Naive thymus-derived CD8-positive, alpha-beta T cell (primary cell): ENCODE measurements at places on chromosomes 7 and 10. TPM values are rescaled to one million over a fixed set of nuclear protein-coding genes. Genes with fewer than 3 reads are reported as not detected.

GRCh38 chr7:129845972-129846327 is 106.8 kb downstream of the UBE2H start:
- DNase-seq: no peak

- DNase-seq: no peak
These were observed 458.8 kb downstream of the RPS24 start for GRCh38 chr10:78492424-78492823.

DNA sequence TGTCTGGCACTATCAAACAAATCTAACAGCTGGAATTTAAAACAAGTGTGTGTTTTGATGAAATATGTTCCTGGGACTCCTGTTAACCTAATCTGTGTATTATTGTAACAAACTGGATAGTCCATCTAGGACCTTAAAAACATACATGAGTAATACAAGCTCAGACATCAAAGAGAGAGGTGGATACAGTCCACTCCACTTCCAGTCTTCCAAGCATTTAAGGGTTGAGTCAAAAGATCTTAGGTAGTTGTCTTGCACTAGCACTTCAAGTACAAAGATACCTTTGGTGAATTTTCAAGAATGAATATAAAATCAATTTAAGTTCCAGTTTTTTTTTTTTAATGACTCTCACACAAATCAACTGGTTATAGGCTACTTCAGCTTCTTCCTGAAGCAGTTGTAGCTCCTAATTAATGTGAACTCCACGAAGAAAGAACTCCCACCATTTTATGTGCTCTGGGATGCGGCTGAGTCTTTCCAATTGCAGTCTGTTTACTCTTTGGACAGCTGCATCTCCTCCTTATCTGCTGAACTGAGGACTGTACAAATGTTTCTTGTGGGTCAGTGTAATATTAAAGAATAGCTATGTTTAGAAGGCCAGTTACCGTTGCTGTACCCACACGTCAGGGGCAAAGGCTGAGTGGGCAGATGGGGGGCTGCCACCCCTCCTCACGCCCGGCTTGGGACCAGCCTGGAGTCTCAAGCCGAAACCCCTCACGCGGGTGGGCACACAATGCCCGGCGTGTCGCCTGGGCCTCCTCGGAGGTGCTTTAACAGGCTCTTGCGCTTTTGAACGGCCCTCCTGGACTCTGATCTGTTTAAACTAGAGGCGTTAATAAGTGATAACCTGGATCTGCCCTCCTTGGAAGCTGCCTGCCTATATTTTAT is 2.9 kb upstream of the IGF2BP3 start:
- no peak for DNase-seq

DNA sequence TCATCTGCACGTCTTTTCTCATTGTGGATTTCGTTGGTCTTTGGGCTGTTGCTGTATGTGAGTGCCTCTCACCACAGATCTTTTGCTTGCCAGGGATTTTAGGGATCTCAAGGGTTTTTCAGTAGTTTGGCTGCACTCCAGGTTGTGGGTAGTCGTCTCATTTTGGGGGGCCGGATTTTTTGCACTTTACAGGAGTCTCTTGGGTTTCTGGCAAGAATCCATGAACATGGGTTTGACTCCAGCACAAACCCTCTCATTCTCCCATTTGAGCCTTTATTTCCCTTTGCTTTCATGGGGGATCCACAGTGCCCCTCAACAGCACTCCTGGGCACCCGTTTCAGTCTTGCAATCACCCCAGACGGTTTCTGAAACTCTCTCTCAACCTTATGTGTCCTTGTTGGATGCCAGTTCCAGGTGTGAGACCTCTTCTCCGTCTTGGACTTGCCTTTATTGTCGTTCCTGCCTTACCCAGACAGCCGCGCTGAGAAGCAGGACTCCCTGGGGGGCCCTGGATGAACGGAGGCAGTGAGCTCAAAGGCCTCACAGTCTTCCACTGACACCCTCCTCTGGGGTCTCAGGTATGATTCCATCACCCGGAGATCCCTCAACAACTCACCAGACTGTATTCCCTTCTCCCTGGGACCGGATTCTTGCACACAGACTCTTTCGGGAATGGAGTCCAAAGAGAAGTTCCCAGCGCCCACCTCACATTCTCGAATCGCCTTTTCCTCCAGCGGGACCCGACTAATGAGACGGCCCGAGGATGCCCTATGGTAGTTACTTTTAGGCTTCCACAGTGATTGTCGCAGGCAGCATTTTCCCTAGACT is 18.8 kb upstream of the ZNF273 start:
- no peak for DNase-seq

GRCh38 chr7:95578299-95578855 is 17.9 kb downstream of the PDK4 start:
- DNase-seq: no peak

- no peak for DNase-seq
These were observed 356.8 kb downstream of the CCSER2 start for GRCh38 chr10:84685047-84685660.

- DNase-seq: no peak
These were observed 22.3 kb upstream of the ARHGAP22 start for GRCh38 chr10:48626986-48627731.

DNA sequence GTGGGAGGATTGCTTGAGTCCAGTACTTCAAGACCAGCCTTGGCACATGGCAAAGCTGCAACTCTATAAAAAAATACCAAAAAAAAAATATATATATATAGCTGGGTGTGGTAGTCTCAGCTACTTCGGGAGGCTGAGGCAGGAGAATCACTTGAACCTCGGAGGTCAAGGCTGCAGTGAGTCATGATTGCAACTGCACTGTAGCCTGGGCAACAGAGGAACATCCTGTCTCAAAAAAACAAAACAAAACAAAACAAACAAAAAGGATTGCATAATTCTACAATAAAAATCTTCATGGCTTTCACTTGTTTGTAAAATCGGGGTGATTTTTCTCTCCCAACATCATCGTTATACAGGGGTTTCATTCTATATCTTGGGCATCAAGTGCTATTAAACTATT is 35.1 kb downstream of the GUSB start:
- DNase-seq: peak; percentile 1

- DNase-seq: peak; percentile 39
These were observed 193.7 kb downstream of the RNLS start for GRCh38 chr10:88389456-88389855.

Gene GFRA1
- total RNA-seq: not detected

Gene FOXK1
- total RNA-seq: 78.5 TPM
